ENCODE measurements at places on chromosomes 13 and 19.

DNA sequence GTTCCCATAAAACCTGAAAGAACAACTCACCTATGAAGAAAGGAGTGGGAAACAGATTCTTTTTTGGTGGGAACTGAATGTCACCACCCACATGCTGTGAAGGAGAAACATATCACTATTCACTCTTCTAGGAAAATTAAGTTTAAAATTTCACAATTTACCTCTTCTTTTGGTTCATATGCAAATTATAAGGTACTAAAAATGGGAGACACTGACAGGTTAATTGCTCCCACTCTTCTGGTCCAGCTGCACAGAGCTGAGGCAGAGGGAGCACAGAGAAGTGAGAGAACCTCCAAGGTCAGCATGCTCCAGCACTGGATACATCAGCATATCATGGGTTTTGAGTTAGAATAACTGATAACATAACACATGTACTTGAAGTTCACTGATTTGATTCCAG, 186.9 kb downstream of the FGF14 start:
- no peak for DNase-seq

DNA sequence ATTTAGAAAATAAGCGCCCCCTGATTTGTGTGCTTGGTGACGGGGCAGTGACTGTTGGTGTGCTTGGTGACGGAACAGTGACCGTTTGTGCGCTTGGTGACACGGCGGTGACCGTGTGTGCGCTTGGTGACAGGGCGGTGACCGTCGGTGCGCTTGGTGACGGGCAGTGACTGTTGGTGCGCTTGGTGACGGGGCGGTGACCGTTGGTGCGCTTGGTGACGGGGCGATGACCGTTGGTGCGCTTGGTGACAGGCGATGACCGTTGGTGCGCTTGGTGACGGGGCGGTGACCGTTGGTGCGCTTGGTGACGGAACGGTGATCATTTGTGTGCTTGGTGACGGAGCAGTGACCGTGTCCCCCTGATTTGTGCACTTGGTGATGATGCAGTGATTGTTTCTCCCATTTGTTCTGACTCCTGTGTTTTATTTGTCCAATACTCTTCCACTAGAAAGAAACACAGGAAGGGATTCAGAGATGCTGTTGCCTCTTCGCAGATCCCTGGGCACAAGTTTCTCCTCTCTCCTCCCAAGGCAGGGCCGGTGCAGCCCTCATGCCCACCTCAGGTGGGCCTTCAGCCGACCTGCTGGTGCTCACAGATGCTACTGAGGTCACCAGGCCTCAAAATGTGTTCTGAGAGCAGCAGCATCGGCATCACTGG, 128.3 kb downstream of the ATP11A start:
- no peak for DNase-seq

GRCh38 chr13:93984876-93985275, 494.6 kb downstream of the DCT start:
- no peak for DNase-seq

DNA sequence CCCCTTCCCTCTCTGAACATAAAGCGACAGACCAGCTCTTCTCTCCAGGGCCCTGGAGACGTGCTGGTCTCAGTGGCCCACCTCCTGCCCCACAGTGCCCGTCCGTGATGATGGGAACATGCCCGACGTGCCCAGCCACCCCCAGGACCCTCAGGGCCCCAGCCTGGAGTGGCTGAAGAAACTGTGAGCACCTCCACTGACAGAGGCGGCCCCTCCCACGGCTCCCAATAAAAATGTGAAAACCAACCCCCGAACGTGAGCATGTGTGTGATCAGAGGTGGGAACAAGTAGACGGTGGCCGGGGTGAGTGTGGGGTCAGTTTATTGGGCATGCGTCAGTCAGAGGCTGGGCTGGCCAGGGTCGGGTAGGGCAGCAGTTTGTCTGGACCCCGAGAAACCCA, 4.1 kb downstream of the NDUFA3 start:
- DNase-seq = no peak

DNA sequence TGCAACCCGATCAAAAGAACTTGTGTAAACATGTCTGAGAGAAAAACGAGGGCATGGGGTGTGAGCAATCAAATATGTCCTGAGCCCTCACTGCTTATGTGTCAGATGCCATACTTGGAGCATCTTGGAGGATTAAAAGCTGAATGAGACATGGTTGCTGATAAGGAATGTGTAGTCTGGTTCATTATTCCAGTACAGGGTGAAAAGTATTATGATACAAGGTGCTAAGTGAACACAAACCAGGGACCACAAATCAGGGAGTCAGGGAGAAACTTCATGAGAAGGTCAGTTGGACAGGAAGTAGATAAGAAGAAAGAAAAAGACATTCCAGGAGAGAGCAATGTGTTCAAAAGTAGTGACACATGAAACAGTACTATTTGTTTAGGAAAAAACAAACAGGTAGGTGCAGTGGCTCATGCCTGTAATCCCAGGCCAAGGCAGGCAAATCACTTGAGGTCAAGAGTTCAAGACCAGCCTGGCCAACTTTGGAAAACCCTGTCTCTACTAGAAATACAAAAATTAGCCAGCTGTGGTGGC, 2.0 kb upstream of the RCBTB1 start:
- no peak for DNase-seq

GRCh38 chr13:111005808-111006505, 91.1 kb upstream of the ANKRD10 start:
- DNase-seq = no peak

- no peak for DNase-seq
These were observed 51.4 kb downstream of the LRCH1 start for GRCh38 chr13:46604226-46604990.

- DNase-seq = no peak
These were observed 824 bp downstream of the TSEN34 start for GRCh38 chr19:54191811-54192453.

DNA sequence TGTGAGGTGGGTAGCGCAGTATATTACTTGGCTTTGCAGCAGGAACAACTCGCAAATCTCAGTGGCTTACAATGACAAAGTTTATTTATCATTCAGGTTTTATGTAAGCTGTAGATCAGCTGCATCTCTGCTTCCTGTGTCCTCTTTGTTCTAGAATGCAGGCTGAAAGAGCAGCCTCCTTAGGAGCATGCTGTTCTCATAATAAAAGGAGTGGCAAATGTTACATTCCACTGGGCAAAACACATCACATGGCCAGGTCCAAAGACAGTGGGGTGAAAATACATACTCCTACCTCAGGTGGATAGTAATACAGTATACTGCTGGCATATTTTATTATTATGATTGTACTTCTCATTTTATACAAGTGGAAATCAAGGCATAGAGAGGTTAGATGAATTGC, 1.2 kb upstream of the CSNK1A1L start:
- no peak for DNase-seq

DNA sequence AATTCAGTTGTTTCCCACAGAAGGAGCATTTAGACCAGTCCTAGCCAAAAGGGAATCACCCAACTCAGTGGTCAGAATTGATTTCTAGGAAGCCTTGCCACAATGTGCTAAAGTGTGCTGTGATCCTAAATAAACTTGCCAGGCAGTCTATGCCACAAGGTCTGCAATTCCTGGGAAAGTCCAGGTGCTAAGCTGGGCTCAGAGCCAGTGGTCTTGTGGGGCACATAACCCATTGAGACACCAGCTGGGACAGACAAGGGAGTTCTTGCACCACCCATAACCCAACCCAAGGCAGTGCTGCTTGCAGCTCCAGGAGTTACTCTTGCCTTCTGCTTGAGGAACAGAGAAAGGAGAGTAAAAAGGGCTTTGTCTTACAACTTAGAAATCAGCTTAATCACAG, 489.5 kb upstream of the SPRY2 start:
- no peak for DNase-seq

- DNase-seq = no peak
These were observed 3.2 kb upstream of the PTPRS start for GRCh38 chr19:5343848-5344247.

GRCh38 chr19:35316560-35316959, 12.4 kb upstream of the CD22 start:
- no peak for DNase-seq

GRCh38 chr19:50728084-50728737, 5.0 kb downstream of the CLEC11A start:
- DNase-seq = peak; percentile 57

DNA sequence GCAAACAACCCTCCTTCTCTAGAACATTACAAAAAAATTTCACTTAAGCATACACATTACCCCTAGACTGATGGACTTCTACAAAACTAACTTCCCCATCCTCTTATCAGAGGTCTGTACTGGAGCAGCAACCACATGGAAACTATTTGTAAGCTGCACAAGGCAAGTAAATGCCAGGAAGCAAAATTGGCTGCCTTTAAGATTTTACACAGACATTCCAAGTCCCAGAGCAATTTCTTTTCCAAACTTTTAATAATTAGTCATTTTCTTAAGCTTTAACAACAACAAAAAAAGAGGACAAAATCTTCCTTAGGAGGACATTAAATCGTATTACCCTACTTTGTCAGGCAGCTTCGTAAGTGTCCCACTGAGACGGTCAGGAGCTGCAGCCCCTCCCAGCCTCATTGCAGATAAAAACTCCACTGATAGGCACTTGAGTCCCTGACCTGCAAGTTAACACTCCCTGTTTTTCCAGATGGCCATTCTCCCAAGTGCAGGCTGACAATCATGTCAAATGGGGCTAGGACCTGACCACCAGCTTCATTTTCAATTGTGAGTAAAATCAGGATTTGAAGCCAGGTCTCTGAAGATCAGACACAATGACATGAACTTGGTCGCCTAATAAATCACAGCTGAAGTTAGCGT, 680.1 kb downstream of the DIAPH3 start:
- DNase-seq = no peak

- no peak for DNase-seq
These were observed 194.1 kb downstream of the KLF12 start for GRCh38 chr13:73940098-73940497.

DNA sequence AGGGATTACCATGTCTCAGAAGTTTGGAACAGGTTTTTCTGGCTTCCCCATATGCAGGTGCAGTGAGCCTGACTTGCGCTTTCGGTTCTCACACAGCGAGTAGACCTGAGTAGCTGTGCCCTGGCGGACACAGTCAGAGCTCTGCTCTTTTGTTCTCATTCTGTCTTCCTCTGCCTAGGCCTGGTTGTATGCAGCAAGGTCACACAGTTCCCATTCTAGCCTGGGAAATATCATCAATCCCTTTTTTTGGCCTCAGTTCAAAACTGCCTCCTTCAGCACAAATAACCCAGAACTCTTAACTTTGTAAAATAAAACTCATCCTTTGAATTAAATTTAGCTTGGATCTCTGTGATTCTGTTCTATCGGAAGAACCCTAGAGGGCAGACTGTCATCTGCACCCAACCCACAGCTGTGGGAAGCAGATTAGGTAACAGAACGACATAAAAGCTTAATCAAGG, 10.2 kb downstream of the OXGR1 start:
- peak; percentile 4 for DNase-seq

DNA sequence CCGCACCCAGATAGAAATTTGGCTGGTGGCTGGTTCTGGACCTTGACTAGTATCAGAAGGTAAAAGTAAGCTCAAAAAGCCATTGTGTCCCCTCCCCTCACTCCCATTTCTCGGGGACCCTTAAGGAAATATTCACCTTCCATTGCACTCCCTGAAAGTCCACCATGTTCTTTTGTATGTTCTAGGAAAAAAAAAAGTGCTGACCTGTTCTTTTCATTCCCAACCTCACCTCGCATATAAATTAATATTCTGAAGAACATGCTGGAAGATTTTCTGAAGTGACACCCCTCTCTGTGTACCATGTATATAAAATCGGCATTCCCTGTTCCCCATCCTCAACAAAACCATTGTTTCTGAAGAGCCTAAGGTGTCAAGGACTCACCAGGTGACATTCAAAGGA, 43.2 kb downstream of the ZNF557 start:
- no peak for DNase-seq

DNA sequence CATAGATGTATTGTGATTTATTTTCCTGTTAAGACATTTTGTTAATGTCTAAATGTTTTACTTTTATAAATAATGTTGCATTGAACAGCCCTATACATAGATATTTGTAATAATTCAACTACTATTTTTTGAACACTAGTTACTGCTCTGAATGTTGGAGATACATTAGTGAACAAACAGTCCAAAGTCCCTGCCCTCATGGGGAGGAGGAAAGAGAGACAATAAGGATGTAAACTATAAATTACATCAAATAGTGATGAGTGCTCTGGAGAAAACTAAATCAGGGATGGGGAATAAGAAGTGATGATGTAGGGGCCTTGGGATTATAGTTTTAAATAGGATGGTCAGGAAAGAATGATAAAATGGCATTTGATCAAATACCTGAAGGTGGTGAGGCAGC, 12.3 kb upstream of the INTS6 start:
- DNase-seq = no peak

- no peak for DNase-seq
These were observed 214.9 kb downstream of the KCNRG start for GRCh38 chr13:50229960-50230661.

GRCh38 chr19:10104130-10104513, 1.6 kb upstream of the ANGPTL6 start:
- DNase-seq = no peak

GRCh38 chr19:7137120-7137519, 67.6 kb downstream of the ZNF557 start:
- DNase-seq = no peak

- no peak for DNase-seq
These were observed 402.5 kb upstream of the PCDH9 start for GRCh38 chr13:67632590-67632989.

DNA sequence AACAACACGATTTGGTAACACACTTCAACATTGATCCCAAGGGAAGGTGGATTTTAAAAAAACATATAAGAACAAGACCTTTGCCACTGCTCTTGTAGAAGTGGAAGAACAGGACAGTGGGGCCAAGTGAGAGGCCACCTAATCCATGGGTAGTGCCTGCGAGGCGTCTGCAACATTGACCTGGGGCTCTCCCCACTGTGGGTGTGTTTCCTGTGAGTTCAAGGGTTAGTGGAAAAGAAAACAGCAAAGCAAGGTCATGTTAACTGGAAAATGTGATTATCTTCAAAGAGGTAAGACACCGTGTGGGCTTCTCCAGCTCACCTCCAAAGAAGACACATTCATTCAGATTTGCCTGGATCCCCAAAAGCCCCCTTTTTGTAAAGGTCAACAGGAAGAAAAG, 327.0 kb downstream of the UQCRFS1 start:
- no peak for DNase-seq

- DNase-seq = no peak
These were observed 5.0 kb downstream of the PTPRS start for GRCh38 chr19:5335593-5335992.

GRCh38 chr13:47330031-47330430, 433.2 kb upstream of the HTR2A start:
- no peak for DNase-seq

GRCh38 chr13:48827709-48828108, 148.0 kb upstream of the FNDC3A start:
- DNase-seq = no peak

All from C1 segment of cervical spinal cord (tissue), 14 donors.